ENCODE measurements at places on chromosomes 12 and 14. TPM values are rescaled to one million over a fixed set of nuclear protein-coding genes. Genes with fewer than 3 reads are reported as not detected.

Gene ENDOU
- under 0.01 TPM for total RNA-seq

Gene EMP1
- total RNA-seq, result 77.4 TPM

Gene KRT72
- not detected for total RNA-seq

Gene GPX2
- not detected for total RNA-seq
